ENCODE measurements at places on chromosomes 5 and 9. TPM values are rescaled to one million over a fixed set of nuclear protein-coding genes. Genes with fewer than 3 reads are reported as not detected.

DNA sequence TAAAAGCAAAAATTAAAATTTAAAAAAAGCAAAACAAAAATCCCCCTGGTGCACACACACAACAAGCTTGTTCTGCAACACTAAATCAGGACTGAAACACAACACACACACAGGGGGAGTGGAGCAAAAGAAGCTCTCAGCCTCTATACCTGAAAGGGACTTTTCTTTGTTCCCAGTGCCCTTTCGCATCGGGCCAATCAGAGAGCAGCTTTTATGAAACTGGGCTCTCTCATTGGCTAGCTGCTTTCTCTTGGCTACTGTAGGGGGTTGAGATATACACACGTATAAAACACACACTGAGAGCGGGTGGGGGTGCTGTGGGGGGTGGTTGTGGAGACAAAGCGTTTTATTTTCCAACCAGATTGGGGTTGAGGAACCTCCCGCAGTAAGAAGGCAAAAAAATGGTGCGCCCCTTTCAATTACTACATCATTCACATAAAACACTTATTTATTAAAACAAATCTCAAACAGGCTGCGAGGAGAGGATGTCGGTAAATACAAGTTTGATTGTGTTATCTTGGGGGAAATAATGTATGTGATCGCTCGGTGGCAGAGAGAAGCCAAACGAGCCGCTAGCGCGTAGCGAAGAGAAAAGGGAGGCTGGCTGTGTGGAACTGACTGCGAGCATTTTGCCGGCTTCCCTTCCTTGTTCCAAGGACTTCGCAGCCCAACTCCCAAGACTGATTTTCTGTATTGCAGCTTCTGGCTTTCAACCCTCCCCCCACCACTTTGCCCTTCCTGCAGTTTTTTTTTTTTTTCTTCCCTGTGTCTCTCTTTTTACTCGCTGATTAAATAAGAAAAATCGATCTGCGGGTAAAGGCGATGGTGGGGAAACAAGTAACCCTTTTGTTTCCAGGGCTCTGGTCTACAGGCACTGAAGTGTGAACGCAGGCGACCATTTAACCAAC is 2.5 kb upstream of the ZNF608 start:
- peak overlapping the region; percentile 93 for H3K27ac ChIP-seq
- no peaks in the 10 kb centered on the region for H3K36me3 ChIP-seq
- DNase-seq, result peak; percentile 88

- H3K27me3 ChIP-seq, result no peaks in the 10 kb centered on the region
- no peak for DNase-seq
- H3K36me3 ChIP-seq, result no peaks in the 10 kb centered on the region
These were observed 246.1 kb upstream of the MEF2C start for GRCh38 chr5:89128906-89129625.

GRCh38 chr5:26012078-26012477 is 1026.3 kb downstream of the CDH9 start:
- no peak for DNase-seq
- no peak overlapping the region for H3K4me3 ChIP-seq
- no peak overlapping the region for H3K27ac ChIP-seq

ZBTB26 gene
- total RNA-seq, result 11.1 TPM

NTRK2 gene
- 2.1 TPM for total RNA-seq

TMEFF1 gene
- total RNA-seq, result 0.68 TPM

VDAC1 gene
- total RNA-seq, result 71.3 TPM

KCNIP1 gene
- total RNA-seq, result 1.4 TPM

DNA sequence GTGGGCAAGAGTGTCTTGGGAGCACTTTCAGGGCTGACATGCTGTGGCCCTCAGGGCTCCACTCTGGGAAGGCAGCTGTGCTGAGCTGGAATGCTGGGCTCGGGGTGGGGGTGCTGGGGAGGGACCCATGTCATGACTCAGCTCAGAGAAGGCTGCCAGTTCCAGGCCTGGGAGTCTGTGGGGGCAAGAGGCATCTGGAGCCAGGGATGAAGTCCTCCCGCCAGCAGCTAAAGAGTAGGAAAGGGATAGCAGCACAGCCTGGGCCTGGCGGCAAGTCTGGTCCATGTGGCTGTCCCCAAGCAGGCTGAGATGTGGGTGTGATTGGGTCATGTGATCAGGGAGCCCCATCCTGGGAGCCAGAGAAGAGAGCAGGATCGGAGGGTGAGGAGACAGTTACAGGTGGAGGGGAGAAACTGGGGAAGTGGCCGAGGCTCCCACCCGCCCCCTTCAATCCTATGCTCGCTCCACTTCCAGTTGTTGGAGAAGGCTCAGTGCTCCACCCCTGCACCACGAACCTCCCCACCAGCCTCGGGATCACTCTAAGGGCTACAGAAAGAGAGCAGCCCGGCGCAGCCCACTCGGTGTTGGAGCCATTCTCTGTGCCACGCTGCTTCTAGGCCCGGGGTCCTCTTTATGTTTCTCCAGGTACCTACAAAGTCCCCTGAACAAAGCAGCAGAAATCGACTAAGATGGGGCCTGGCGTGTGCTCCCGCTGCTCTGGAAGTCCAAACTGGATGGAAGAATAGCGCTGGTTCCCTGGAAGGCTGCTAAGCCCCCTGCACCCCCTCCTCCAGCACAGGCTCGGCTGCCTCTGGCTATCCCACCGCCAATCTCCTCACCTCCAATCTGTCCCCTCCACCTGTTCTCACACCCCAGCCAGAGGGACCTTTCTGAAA is 12.0 kb downstream of the PDGFRB start:
- peak; percentile 96 for DNase-seq
- H3K27me3 ChIP-seq, result no peaks in the 10 kb centered on the region
- H3K36me3 ChIP-seq, result no peaks in the 10 kb centered on the region
- H3K27ac ChIP-seq, result peak overlapping the region; percentile 89
- H3K4me1 ChIP-seq, result no peaks in the 10 kb centered on the region

DNA sequence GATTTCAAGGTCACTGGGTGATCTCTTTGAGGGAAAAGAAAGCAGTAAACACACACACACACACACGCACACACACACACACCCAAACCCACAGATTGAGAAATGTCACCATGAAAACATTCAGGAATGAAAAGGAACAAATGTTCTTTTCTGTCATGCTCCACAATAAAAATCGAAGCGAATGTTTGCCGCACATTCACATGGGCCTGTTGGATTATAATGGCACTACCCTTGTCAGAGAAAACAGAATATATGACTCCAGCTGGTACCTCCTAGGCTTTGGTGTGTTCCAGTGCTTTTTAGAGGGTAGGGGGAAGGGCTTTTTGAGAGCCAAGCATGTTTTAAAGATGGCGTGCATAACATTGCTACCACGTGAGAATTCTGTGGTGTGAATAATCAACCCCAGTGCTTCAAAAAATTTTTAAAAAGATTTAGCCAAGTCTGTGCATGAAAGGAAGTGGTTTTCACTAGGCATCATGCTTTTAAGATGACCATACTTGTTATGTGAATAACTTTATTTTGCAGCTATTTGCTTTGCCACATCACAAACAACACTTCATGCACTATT is 120.8 kb upstream of the ZNF608 start:
- no peaks in the 10 kb centered on the region for H3K36me3 ChIP-seq
- no peak overlapping the region for H3K4me3 ChIP-seq
- no peak for DNase-seq
- no peaks in the 10 kb centered on the region for H3K27me3 ChIP-seq
- H3K27ac ChIP-seq, result no peak overlapping the region

GRCh38 chr9:4464911-4465513 is 25.3 kb upstream of the SLC1A1 start:
- no peak overlapping the region for H3K27ac ChIP-seq
- DNase-seq, result no peak
- no peaks in the 10 kb centered on the region for H3K36me3 ChIP-seq
- no peaks in the 10 kb centered on the region for H3K27me3 ChIP-seq

DNA sequence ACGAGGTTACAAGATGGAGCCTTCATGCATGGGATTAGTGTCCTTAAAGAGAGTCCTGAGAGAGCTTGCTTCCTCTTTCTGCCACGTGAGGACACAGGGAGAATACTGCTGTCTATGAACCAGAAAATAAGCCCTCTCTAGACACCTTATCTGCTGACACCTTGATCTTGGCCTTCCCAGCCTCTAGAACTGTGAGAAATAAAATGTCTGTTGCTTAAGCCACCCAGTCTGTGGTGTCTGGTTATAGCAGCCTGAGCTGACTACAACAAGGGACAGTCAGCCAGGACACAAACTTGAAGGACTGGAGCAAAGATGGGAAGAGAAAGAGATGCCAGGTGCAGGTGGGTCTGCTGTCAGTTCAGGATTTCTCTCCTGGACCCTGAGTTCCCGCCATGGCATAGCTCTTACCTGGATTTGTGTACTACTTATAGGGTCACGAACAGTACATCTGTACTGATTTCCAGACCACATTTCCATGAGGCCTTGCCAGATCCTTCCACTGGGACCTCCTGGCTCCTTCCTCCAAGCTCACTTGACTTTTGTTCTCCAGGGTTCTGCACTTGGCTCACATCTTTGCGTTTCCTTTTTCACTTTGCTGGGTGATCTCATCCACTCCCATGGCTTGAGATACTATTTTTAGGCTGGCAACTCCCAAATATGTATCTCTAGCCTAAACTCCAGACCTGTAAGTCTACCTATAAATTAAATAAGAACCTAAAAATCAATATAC is 44.9 kb upstream of the LIFR start:
- no peak overlapping the region for H3K4me3 ChIP-seq
- DNase-seq, result no peak
- H3K27me3 ChIP-seq, result no peaks in the 10 kb centered on the region
- H3K27ac ChIP-seq, result no peak overlapping the region
- no peaks in the 10 kb centered on the region for H3K36me3 ChIP-seq

- H3K27ac ChIP-seq, result peak overlapping the region; percentile 100
- no peaks in the 10 kb centered on the region for H3K36me3 ChIP-seq
- no peak for DNase-seq
- H3K4me3 ChIP-seq, result peak overlapping the region; percentile 91
These were observed 25.3 kb upstream of the ANXA2R start for GRCh38 chr5:43065387-43065947.

PALM2AKAP2 gene
- total RNA-seq, result 1.7 TPM

ATG12 gene
- total RNA-seq, result 82.5 TPM

- DNase-seq, result no peak
- H3K27me3 ChIP-seq, result no peaks in the 10 kb centered on the region
- H3K27ac ChIP-seq, result no peak overlapping the region
- no peaks in the 10 kb centered on the region for H3K36me3 ChIP-seq
- H3K4me1 ChIP-seq, result no peaks in the 10 kb centered on the region
These were observed 136.1 kb downstream of the TMEM38B start for GRCh38 chr9:105830461-105830860.

- no peaks in the 10 kb centered on the region for H3K27me3 ChIP-seq
- peaks cover 43% of the 10 kb centered on the region for H3K4me1 ChIP-seq
- no peak for DNase-seq
- no peak overlapping the region for H3K4me3 ChIP-seq
These were observed 49.9 kb downstream of the SIL1 start for GRCh38 chr5:139148306-139148705.

GRCh38 chr5:10702911-10703491 is 58.0 kb downstream of the DAP start:
- H3K4me3 ChIP-seq, result no peak overlapping the region

DNA sequence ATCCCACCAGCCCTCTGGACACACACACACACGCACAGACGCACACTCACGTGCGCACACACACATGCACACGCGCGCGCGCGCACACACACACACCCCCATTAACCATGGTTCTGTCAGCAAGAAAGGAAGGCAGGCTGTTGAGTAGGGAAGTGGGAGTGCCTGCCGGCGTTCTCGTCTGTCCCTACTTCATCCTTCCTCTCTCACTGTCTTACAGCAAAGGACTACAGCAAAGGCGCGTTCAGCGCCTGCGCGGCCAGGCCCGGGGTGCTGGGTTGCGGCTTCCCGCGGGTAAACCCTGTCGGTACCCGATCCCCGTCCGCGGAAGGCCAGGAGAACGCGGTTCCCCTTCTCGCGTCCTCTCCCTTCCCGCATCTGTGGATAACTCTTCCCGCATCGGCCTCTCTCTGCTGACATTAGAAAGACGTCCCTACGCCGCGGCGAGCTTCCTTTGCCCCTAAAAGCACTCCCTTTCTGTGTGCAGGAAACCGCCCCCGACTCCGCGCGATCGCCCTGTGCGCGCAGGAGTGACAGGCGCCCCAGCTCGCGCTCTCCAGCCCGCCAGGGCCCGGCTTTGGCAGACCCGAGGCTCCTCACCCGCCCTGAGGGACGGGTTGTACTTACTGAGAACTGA is 219.2 kb downstream of the AGTPBP1 start:
- H3K4me3 ChIP-seq, result no peak overlapping the region
- H3K4me1 ChIP-seq, result peaks cover 8% of the 10 kb centered on the region
- H3K27ac ChIP-seq, result peak overlapping the region; percentile 27

ELAVL2 gene
- total RNA-seq, result not detected

- no peaks in the 10 kb centered on the region for H3K36me3 ChIP-seq
- H3K4me3 ChIP-seq, result no peak overlapping the region
- DNase-seq, result no peak
- H3K4me1 ChIP-seq, result no peaks in the 10 kb centered on the region
- H3K27ac ChIP-seq, result no peak overlapping the region
- no peaks in the 10 kb centered on the region for H3K27me3 ChIP-seq
These were observed 368.7 kb downstream of the MLLT3 start for GRCh38 chr9:20253635-20254034.

IFNB1 gene
- total RNA-seq, result not detected

- H3K4me3 ChIP-seq, result no peak overlapping the region
- H3K36me3 ChIP-seq, result no peaks in the 10 kb centered on the region
- no peak for DNase-seq
- H3K27me3 ChIP-seq, result no peaks in the 10 kb centered on the region
- H3K4me1 ChIP-seq, result no peaks in the 10 kb centered on the region
- H3K27ac ChIP-seq, result peak overlapping the region; percentile 64
These were observed 43.6 kb downstream of the ERGIC1 start for GRCh38 chr5:172877466-172878260.

- DNase-seq, result no peak
- no peaks in the 10 kb centered on the region for H3K27me3 ChIP-seq
- H3K4me3 ChIP-seq, result no peak overlapping the region
- H3K27ac ChIP-seq, result no peak overlapping the region
These were observed 27.2 kb downstream of the AK3 start for GRCh38 chr9:4713849-4714248.

DNA sequence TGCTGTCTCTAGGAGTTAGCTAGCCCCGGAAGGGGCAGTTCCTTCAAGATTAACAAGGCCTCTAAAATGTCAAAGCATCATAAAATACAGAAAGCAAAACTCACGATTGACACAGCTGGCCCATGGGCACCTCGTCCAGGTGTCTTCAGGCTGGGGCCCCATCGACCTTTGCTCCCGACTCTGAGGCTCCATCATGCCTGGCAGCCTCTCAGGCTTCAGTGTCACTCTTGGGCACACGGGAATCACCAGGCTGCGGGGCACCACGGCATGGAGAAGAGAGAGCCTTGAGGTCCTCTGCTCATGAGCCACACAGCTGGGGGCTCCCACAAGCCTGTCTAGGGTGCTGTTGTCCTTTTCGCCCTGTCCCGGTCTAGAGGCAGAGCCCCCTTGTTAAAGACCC is 161.2 kb downstream of the GAPVD1 start:
- no peak for DNase-seq
- H3K27ac ChIP-seq, result no peak overlapping the region
- H3K27me3 ChIP-seq, result no peaks in the 10 kb centered on the region
- no peaks in the 10 kb centered on the region for H3K36me3 ChIP-seq

- no peak for DNase-seq
- H3K4me3 ChIP-seq, result no peak overlapping the region
- no peak overlapping the region for H3K27ac ChIP-seq
- H3K36me3 ChIP-seq, result no peaks in the 10 kb centered on the region
- no peaks in the 10 kb centered on the region for H3K27me3 ChIP-seq
- H3K4me1 ChIP-seq, result no peaks in the 10 kb centered on the region
These were observed 225.5 kb upstream of the ELAVL2 start for GRCh38 chr9:24051587-24051986.

LHX2 gene
- total RNA-seq, result not detected

GRCh38 chr5:139687656-139688055 is 39.5 kb downstream of the CXXC5 start:
- H3K27ac ChIP-seq, result no peak overlapping the region
- H3K4me1 ChIP-seq, result peaks cover 26% of the 10 kb centered on the region
- H3K36me3 ChIP-seq, result no peaks in the 10 kb centered on the region
